Amygdala (tissue), 56 donors: ENCODE measurements at places on chromosomes 7 and 10.
A peak's percentile ranks its signal among the peaks of the same experiment; 100 is the strongest.

- DNase-seq: no peak
Observed at GRCh38 chr10:131760416-131761166, 140.2 kb upstream of the PPP2R2D start.

GRCh38 chr7:71912476-71912875 is 499.7 kb downstream of the CALN1 start:
- DNase-seq: no peak

DNA sequence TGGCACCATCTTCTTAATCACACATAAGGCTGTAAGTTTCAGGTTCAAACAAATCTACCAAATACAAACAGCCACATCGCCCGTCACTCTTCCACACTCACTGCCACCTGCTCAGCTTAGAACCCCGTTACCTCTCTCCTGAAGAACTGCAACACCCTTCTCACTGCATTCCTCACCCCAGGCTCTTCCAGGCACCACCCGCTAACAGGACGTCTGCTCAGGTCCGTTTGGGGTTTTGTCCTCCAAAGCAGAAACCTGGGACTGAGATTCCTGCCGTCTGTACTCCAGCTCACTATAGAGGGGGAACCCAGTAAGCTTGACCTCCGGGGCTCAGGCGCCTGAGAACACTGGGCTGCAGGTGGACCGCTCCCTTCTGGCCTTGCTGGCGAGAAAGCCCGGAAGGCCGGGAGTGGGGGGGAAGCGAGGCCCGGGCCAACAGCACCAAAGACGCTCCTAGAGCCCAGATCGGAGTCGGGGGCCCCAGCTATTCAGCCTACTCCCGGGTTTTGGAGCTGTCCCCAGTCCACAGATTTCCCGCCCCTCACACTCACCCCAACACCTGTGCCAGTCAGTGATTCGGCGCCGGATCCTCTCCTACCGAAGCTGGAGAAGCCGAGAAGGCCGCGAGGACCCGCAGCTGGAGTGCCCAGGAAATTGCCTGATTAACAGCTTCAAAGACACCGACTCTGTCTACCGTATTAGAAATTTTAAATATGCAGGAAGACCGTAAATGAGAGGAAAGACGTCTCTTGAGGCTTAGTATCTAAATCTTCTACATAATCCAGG is at the start of gene AP3M1:
Gene AP3M1, minus strand, starts transcription at position 625 of the 786 bp plus-strand sequence. CDS start 12,449 bp downstream, outside the sequence.
- DNase-seq: peak; percentile 84

DNA sequence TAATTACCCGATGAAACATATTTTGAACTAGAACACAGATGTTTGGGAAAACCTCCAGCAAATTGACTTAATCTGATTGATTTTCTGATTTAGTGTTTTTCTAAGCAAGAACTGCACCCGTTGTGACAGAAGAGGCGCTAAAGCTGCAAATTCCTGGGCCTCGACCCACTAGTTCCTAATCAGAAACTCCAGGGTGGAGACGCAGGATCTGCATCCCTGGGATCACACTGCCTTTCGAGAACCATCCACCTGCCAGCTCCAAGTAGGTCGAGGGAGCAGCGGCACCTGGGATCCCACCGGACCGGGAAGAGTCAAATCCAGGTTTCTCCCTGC is 136.8 kb upstream of the CDCA7L start:
- no peak for DNase-seq

DNA sequence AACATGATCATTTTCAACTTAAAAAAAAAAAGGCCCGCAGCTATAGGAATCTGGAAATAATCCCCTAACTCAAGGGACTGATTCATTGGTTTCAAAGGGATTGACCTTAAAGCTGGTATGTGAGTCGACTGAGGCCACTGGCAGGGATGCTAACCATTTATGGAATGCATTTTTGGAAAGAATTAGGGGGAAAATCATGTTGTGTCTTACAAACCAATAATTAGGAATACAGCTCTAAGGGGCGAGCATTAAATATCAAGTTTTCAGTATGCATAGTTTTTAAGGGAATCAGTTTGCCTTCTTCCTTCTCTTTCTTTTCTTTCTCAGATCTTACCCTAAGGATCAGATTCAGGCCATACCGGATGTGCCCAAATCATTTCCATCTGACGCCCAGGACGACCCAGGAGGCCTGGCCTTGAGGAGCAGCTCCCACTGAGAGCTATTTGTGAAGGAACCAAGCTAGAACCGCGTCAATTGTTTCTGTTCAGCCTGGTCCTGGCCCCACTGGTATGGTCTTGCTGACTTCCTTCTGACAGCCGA is 48.7 kb downstream of the BPGM start:
- no peak for DNase-seq

- no peak for DNase-seq
Observed at GRCh38 chr10:49593564-49593875, 16.6 kb upstream of the SLC18A3 start.

DNA sequence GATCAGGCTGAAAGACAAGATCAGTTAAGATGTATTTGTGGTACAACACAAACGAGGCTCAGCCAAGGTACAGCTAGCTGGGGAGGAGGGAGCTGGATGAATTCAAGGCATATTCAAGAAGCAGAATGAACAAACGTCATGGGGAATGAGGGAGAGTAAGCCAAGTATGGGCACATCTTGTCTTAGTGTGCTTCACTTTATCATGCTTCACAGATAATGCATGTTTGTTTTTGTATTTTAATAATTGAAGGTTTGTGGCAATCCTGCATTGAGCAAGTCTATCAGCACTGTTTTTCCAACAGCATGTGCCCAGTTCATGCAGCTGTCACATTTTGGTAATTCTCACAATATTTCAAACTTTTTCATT is 135.4 kb downstream of the HIBADH start:
- DNase-seq: no peak

DNA sequence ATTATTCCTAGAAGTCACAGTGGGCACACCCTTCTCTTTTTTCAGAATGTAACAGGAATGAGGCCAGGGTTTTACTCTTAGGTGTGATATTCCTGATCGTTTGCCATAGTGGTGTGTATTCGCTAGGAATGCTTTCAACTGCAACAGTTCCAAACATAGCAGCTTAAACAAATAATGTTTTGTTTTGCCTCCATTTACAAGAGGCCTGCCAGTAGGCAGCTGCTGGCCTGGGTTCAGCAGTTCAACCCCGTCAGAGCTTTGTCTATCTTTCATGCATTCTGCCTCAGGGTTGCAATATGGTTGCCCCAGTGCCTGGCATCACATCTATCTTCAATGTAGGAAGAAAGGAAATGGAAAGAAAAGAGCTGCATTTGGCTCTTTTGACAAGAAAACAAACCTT is 21.7 kb upstream of the RET start:
- DNase-seq: no peak

GRCh38 chr7:24980534-24981170 is 674 bp upstream of the OSBPL3 start:
- peak; percentile 45 for DNase-seq

DNA sequence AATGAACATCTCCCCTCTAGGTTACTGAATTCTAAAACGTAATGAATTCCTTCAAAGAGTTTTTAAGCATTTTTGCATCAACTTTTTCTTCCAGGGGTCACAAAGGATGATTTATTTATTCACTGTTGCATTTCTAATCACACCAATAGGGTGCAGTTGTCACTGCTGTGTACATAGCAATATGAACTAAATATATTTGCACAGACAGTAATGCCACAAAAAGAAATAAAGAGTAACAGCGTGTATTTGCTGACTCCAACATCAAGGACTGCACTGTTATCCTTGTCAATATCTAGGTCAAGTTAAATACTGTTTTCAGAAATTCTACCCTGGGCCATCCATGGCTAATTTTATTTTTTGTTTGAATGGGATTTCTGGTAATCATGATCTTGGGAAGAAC is 138.0 kb downstream of the FRMD4A start:
- no peak for DNase-seq

DNA sequence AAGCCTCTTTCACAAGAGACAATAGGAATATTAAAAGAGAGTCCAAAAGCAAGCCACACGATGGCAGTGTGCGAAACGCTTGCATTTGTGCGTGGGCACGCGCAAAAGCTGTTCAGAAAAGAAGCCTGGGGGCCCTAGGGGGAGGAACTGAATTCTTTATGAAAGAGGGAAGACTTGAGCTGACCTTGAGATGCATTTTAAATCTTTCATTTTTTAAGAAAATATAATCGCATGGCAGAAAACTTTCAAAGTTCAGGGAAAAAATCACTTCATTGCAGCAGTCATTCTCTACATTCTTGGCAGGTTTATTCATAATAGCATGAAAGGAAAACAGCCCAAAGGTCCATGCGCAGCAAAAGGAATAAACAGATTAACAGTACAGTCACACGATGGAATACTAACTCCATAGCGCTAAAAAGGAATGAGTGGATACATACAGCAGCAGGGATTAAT is 206.5 kb upstream of the PRKCQ start:
- no peak for DNase-seq

DNA sequence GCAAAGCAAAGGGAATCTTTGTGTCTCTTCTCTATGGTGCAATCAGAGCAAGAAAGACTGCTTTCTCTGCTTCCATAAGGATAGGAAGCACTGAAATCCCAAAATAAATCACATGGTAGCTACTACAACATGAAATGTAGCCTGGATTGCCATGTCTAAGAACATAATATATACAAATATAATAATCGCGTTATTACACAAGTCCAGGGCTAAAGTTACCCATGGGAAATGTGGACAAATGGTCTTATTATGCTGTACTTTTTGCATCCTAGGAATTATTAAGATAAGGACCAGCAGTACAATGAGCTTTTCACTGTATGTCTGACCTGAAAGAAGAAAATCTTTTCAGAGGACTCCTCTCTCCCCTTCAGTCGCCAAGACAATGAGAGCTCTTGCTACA is 23.5 kb upstream of the PPP3CB start:
- no peak for DNase-seq

DNA sequence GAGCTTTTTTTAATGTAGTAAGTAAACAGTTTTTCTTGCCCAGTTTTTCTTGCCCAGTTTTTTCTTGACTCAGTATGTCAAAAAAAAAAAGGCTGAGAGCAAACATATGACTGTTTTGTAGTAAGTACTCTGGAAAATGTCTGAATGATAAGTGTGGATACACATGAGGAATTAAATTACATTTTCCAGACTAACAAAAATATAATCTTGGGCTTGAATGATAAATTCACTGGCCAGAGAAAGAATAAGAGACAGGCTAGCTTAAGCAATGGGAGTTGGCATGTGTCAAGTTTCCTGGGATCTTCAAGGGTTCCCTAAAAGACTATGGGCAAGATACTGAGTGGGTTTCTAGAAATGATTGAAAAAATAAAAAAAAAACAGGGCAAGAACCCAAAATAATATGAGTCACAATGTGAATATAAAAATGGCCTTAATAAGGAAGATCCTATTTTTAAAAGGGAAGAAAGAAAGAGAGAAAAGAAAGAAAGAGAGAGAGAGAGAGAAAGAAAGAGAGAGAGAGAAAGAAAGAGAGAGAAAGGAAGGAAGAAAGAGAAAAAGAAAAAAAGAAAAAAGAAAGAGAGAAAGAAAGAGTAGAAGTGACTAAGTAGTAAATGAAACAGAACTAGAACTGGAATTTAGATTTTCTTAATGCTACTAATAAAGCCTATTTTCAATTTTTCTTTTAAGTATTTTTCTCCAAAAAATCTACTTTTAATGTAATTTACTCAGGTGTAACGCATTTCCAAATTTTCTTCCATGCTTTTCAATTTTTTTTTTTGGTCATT is 60.2 kb downstream of the TFPI2 start:
- no peak for DNase-seq

- DNase-seq: no peak
Observed at GRCh38 chr10:46170789-46171188, 116.0 kb upstream of the ANTXRL start.

DNA sequence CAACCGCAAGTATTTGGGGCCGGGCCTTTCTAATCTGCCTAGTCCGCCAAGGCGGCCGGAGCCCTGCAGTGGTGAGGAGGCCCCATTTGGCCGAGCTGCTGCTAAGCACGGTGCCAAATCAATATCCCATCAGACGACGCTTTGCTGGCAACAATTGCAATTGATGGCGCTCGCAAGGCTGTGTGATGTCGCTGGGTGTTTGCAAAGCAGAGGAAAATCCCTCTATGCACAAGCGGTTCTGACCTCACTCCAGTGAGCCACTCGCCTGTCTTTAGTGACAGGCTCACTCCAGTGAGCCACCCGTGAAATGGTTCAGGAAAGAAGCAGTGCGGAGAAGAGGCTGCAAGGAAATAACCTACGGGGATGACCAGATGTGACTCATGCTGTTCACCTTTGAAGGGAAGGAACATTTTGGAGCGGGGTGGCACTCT is 18.3 kb upstream of the PDE1C start:
- no peak for DNase-seq

DNA sequence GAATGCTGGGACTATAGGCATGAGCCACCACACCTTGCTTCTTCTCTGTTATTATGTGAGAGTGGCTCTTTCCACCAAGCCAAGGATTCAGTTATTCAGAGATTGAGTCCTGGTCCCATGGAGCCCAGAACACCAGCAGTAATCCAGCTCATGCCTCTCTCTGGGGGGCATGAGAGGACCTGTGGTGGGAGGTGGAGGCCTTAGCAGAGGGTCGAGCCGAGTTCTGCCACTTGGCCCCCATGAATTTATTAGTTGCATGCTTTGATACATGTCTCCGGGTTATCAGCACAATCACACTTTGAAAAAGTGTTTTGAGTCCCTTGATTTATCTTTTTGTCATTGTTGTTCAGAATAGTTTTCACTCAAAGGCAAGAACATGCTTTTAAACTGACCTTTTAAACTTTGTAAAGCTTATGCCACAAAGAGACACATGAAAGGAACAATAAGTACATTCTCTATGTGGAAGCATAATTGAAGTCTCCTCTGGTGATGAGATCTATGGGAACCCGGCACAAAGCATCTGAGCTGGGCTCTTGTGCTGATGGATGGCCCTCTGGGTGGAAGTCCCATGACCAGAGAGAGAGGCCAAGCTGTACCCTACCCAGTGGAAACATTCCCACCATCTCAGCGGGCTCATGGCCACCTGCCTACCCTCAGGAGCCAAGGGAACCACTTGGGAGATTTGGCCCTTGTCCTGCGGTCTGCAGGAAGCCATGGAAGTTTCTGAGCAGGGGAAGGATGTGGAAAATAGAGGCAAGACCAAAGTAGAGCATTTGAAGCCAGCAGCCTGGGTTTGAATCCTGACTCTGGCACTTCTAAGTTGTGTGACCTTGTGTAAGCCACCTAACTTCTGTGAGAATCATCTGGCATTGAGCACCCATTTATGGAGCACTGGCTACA is 53.9 kb downstream of the MINDY4 start:
- no peak for DNase-seq

DNA sequence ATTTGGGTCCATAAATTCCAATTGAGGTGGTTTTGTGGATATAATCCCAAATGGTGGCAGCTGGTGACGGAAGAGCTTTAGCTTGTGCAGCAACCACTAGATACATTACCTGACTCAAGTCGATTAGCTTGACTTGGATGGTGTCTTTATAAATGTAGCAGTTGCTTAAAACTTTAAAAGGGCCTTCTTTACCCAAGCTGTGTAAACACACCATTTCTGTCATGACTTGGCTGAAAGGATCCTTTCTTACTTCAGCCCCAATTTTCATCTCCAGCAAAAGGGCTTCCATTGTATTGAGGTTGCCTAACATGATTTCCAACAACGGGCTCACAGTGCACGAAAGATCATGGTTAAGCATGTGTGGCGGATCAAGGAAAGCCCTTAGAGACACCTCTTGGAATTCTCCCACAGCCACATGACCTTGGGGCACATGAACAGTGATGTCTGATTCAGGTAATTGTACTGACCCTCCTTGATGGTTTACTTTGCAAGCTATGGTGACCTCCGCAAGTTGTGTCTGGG is 57.9 kb downstream of the MACC1 start:
- DNase-seq: no peak

GRCh38 chr10:113053091-113053490 is 103.0 kb downstream of the TCF7L2 start:
- DNase-seq: no peak

- no peak for DNase-seq
Observed at GRCh38 chr10:88913127-88913526, 33.1 kb downstream of the STAMBPL1 start.
